ENCODE measurements at places on chromosomes 16 and 17.

GRCh38 chr17:68101075-68101986 is 65.8 kb downstream of the KPNA2 start:
- DNase-seq, result peak; percentile 30

GRCh38 chr17:39580082-39580468 is 27.6 kb downstream of the NEUROD2 start:
- no peak for DNase-seq

DNA sequence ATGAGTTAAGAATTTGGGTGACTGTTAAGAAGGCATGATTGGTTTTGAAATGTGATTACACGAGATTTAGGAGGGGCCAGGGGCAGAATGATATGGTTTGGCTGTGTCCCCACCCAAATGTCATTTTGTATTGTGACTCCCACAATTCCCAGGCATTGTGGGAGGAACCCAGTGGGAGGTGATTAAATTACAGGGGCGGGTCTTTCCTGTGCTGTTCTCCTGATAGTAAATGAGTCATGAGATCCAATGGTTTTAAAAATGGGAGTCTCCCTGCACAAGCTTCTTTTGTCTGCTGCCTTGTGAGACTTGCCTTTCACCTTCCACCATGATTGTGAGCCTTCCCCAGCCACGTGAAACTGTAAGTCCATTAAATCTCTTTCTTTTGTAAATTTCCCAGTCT is 34.6 kb downstream of the TMEM100 start:
- DNase-seq, result no peak

- no peak for DNase-seq
These were observed 12.6 kb downstream of the HID1 start for GRCh38 chr17:74959826-74960515.

- DNase-seq, result no peak
These were observed 12.3 kb upstream of the TMEM170A start for GRCh38 chr16:75476817-75477216.

DNA sequence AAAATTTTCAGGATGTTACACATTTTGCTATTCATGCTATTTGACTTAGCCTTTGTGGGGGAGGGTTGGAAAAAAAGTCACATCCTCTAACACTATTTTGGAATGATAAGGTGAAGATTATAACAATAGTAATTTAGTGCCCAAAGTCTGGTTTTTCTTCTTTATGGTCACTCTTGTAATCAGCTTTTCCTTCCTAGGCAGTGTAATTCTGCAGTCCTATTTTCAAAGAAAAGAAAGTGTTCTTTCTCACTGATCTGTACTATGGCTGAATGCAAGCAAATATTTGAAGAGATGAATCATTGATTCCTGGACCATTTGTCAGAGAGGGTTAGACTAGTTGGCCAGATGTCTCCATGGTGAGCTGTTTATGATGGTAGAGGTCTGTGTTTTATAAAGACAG is 8.4 kb downstream of the RSPRY1 start:
- peak; percentile 51 for DNase-seq

Data from NCI-H446 (cell line).